DND-41 (cell line): ENCODE measurements at places on chromosomes 5 and 9.

GRCh38 chr5:179217356-179217755 lies 127.9 kb downstream of the ADAMTS2 start:
- DNase-seq: no peak

- no peak for DNase-seq
These were observed 749 bp downstream of the SOWAHA start for GRCh38 chr5:132813599-132814502.

- no peak for DNase-seq
These were observed 283.6 kb upstream of the PRDM9 start for GRCh38 chr5:23223846-23224245.

DNA sequence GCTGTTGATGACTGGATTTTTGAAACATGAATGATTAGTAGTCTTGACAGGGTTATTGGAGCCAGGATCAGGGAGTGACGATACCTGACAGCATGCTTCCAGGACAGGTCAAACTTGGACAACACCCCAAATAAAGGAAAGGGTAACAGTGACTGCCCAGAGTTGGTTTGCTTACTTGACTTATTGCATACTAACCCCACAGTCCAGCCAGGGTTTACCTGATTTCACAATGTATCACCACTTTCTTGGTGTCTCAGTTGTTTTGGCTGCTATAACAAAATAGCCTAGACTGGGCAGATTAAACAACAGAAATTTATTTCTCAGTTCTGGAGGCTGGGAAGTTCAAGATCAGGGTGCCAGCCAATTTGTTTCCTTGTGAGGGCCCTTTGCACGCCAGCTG lies 301.0 kb upstream of the VLDLR start:
- DNase-seq: no peak

DNA sequence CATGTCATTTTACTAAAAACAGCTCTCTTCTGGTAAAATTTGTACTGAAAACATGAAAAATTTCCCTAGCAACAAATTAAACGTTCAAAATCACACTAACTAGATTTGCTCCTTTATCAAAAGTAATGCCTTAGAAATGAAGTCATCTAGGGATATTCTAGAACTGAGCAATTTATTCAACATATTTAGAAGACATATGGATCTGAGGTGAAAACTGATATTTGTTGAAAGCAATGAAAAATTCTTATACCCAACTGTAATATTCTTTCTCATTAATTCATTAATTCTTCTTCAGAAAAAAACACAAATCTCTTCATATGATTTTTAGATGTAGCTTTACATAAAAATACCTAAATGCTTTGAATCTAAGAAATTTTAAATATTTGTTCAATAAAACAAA lies 604.9 kb downstream of the NR2F1-AS1 start:
- DNase-seq: no peak

- DNase-seq: no peak
These were observed 241.1 kb downstream of the GADD45G start for GRCh38 chr9:89845862-89846261.

DNA sequence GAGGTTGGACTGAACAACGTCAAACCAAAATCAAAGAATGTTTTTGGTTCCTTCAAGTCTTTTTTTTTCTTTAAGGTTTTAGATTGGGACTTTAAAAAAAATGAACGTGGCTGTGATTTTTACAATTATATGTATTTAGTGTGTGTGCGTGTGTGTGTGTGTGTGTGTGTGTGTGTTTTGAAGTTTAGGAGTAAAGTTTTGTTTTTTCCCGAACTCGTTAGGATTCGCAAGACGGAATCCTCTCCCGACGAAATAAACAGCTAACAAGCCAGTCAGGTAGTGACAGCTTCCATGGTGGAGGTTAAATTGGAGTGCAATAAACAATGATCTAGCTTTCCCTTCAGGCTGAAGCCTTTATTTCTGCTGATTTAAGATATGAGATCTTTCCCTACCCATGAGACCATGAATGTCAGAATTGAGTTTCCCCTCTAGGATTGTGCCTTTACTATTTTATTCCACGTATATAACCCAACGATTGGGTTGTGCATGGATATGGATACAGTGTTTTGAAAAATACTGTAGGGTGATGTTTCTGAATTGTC lies 1.2 kb downstream of the KIAA1958 start:
- DNase-seq: no peak

GRCh38 chr5:132641241-132641723 lies 16.7 kb upstream of the IL13 start:
- no peak for DNase-seq

DNA sequence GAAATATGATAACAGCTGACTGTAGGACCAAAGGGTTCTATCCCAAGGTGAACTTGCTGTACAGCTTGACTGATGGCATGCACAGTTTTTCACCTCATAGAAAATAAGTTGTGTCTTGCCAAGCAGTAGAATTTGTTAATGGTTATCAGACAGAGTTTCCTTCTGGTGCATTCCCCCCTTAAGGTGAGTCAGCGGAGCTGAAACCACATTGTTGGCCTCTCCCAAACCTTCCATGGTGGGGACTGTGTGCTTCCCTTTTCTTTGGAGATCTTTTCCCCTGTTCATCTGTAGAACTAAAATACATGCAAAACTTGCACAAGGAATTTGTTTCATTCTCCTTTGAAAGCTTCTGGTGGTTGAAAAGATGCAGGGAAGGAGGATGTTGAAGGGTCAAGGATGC lies 179.8 kb downstream of the FGF1 start:
- DNase-seq: no peak

DNA sequence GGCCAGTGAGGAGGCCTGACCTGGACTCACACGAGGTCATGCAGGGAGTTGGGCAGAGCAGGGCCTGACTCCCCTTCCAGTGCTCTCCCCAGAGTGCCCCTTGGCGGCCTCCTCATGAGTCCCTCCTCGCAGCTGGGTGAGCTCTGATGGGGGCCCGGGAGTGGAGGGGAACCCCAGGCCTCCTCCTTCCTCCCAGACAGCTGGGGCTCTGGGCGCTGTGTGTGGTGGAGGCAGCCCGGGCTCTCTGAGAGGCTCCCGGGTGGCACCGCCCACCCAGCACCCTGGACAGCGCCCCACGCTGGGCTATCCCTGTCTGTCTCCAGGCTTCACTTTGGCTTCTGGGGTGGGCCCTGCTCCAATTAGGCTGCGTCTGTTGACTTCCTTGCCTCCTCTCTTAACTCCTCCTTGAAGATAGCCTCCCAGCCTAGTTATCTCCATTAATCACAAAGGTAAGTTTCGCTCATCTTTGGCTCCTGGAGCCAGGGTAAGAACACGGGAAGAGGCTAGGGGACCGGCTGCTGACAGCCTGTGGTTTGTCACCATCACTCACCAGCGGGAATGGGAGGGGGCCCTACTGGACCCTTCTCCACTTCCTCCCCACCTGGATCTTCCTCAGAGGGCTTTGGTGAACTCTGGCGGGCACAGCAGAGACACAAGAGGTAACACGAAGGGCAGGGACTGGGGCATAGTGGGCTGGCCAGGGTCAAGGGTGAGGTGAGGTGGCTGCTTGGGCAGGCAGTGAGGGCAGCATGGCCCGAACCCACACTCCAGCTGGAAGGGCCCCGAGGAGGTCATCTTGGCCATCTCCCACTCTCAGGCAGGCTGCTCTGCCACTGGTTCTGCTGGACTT lies 13.1 kb downstream of the PSD2 start:
- DNase-seq: peak; percentile 81
